ENCODE measurements at places on chromosomes 6 and 20.

GRCh38 chr6:168493976-168494375, 53.0 kb downstream of the SMOC2 start:
- no peak for DNase-seq

GRCh38 chr20:60170116-60170515, 211.9 kb downstream of the CDH26 start:
- no peak for DNase-seq

- DNase-seq, result no peak
Observed at GRCh38 chr6:1767481-1768246, 157.9 kb downstream of the FOXC1 start.

GRCh38 chr6:9933677-9934076, 481.2 kb downstream of the TFAP2A start:
- no peak for DNase-seq

DNA sequence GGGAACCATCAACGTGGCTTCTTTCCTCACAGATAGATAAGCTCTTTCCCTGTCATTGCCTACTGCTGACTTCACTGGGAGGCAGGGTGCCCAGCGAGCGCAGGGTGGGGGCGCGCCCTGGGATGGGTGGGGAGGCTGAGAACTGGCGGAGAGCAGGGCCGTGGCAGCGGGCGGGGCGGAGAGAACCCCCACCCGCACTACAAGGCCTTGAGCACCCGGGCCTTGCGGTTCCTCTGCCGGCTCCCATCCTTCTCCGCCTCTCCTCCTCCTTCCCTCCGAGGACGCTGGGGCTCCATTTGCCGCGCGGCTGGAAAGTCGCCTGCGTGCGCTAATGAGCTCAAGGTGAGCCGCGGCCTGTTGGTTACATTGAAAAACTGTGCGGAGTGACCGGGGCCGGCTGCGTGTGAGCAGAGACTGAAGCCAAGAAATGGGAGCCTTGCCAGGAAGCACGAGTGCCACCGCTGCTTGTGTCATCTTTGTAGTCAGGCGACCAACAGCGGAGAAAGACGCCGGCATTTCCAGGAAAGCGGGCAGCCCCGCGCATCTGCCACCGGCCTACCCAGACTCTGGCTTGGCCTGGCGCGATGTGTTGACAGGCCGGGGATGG, 963.5 kb upstream of the SLC35B3 start:
- DNase-seq, result no peak

- DNase-seq, result no peak
Observed at GRCh38 chr6:158552796-158553138, 7.1 kb upstream of the TMEM181 start.

DNA sequence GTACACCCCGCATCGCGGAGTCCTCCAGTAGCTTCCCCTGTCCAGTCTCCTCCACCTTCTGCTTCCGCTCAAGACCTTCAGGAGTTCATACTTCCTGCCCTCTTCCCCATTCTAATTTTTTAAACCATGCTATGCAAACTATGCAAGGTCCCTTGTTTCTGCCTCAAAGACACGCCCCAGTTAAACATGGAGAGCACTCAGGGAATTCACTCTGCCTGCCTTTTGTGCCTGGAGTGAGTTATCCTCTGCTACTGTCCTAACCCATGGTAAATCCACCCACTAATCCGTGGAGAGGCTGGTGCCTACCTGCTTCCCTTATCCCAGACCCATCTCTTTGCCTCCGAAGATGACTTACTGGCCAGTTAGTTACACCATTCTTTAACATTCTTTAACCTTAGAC, 473.7 kb upstream of the JARID2 start:
- no peak for DNase-seq

GRCh38 chr6:135334169-135334568, 153.1 kb downstream of the MYB start:
- DNase-seq, result no peak

DNA sequence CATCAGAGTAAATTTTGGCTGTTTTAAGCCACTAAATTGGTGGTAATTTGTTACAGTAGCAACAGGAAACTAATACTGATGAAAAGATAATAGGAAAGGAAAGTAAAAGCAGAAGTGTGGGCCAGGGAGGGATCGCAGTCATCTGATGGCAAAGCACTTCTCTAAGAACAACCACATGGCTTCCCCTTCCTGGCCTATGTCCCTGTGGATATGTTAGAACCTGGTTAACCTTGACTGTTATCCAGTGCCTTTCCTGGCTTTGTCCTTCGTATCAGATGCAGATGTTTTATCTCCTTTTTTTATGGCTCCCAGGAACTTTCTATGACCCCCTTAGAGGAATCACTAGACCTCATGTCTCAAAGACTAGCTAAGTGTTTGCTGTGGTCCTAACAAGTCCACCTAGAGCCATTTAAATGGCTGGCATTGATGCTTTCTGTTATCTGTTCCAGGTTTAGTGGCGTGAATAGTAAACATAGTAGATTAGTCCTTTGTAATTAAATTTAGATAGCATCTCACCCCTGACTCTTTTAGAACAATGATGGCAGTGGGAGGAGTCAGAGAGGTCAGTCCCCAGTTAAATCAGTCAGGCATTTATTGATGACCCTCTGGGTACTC, 79.2 kb upstream of the PHACTR2 start:
- peak; percentile 21 for DNase-seq

All from CD4-positive, alpha-beta T cell treated with Interleukin-6 for 4 hours (primary cell).